ENCODE measurements at places on chromosomes 1 and 21.

DNA sequence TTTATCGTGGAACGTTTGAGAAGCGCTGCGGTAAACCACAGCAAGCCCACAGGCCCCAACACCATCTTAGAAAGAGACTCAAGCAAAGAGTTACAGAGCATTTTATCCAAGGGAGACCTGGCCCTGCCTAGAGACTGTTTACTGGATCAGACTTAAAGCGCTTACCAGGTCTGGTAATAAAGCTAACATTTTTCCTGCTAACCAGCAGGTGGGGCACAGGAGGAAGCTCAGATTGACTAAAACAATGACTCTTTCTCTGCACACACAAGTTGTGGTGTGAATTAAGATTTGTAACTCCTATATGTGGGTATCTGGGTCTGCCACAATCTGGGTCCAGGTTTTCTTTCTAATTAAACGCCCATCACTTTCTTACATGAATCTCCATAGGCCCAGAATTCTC is 136.5 kb upstream of the ETS2 start:
- peak; percentile 17 for DNase-seq

- DNase-seq: peak; percentile 68
Observed at GRCh38 chr1:174206148-174206836, 47.0 kb downstream of the RABGAP1L start.

GRCh38 chr1:162987866-162988265 is 81.3 kb upstream of the RGS4 start:
- no peak for DNase-seq

DNA sequence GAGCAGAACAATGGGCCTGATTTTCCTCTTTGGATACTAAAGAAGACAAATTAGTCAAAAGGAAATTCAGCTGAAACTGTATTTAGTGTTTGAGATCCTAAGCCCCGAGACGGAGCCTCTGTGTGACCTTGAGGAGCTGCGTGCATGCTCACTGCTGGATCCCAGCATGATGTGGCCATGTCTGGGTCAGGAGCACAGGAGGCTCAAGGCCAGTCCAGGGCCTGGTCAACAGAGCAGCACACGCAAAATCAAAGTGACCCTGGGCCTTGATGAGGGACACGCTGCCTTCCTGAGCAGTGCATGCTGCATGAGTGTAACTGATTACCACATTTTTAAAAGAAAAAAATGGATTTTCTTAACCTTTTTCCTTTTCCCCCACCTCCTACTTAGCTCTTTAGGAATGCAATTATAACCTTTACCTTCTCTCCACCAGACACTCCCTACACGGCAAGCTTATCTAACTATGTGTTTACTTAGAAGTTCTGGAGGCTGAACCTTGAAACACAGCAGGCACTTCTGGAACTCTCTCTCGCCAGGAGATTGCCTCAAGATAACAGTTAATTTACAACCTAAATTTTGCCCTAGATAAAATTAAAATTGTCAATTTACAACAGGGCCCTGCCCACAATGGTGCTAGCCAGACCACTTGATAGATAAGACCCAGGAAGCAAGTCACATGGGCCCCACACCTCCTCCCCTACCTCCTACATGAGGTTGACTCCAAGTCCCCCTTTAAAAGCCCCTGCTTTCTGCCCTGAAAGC is 144.6 kb downstream of the LRIG2 start:
- DNase-seq: no peak

GRCh38 chr1:200945111-200945510 is 50.4 kb downstream of the INAVA start:
- no peak for DNase-seq

DNA sequence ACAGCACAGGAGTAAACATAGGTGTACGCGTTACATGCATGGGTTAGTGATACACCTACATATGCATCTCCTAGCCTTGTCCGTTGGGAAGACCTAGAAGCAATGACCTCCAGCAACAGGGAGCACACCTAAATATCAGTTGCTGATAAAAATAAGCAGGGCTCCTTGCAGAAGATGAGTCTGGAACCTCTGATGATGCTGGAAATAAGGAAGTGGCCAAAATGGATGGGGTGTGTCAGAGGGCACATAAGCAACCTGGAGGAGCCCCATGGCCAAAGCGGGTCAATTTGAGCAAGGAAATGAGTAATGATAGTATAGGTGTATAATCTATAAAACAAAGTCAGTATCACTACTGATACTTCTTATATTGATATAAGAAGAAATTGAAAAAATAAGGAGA is 13.7 kb downstream of the ADARB1 start:
- DNase-seq: no peak

DNA sequence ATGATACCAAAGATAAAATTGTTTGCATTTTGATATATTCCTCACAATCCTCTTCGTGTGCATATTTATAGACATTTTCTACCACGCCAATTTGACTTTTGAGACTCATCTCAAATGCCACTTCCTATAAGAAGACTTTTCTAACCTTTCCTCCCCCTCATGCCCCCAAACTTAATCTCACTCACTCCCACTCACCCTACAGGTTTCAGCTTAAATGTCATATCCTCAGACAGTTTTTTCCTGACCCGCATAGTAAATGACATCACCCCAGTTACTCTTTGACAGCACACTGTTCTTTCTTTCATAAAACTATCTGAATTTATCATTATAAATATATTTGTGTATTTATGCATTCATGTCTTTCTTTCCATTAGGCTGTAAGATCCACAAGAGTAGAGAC is 29.6 kb upstream of the RGS8 start:
- DNase-seq: no peak

- no peak for DNase-seq
Observed at GRCh38 chr1:28193701-28194161, 17.2 kb upstream of the PTAFR start.

DNA sequence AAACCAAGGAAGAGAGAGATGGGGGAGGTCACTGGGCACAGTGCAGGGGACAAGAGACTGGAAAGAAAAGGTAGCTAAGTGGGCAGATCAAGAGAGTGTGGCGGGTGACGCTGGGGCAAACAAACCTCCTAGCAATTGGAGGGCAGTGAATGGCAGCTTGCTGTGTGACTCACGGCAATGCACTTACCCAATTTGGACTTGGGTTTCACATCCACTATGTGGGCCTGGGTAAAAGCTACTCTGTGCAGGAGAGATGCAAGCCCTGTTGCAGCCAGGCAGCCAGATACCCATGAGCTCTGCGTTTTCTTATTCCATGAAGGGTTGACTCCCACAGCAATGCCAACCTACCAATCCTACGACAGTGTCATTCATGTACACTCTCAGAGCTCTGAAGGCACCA is 9.5 kb downstream of the PLXNA2 start:
- DNase-seq: peak; percentile 57

DNA sequence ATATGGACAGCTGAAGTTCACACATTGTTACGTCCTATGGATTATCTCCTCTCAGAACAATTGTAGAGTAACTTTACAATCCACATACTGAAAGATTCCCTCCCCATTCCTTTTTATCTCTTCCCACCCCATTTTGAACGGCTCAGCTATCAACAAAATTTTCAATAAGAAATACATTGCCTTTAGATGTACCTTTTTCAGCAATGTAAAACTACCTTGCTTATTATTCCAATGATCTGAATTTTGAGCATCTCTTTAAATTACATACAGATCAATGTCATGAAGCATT is 503.7 kb downstream of the SMYD3 start:
- no peak for DNase-seq

DNA sequence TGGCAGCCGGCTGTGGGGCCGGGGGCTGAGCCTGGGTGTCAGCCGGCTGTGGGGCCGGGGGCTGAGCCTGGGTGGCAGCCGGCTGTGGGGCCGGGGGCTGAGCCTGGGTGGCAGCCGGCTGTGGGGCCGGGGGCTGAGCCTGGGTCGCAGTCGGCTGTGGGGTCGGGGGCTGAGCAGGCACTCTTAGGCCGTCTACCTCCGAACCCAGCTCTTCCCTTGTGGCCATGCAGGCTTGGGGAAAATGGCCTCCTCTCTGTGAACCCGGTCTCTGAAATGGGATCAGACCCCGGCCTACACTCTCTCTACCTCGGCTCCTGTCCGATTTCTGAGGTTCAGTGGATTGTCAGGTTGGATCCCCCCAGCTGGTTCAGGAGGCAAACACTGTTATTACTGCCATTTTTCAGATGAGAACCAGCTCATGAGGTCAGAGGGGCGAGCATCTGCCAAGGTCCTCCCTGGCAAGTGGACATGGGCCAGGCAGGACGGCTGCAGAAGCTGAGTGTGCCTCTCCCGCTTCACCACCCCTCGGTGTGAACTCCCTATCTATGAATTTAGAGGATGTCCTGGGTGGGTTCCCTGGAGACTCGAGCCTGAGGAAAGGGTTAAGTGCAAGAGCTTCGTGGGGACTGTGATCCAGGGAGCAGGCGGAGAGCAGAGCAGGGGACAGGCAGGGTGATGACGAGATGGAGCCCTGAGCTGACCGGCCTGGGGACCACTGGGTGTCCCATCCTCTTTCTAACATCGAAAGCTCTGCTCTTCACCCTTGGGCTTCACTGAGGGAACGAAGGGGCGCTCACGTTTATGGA is 10.9 kb upstream of the COL18A1 start:
- no peak for DNase-seq

GRCh38 chr1:16405441-16405840 is 31.8 kb downstream of the SPATA21 start:
- DNase-seq: no peak

DNA sequence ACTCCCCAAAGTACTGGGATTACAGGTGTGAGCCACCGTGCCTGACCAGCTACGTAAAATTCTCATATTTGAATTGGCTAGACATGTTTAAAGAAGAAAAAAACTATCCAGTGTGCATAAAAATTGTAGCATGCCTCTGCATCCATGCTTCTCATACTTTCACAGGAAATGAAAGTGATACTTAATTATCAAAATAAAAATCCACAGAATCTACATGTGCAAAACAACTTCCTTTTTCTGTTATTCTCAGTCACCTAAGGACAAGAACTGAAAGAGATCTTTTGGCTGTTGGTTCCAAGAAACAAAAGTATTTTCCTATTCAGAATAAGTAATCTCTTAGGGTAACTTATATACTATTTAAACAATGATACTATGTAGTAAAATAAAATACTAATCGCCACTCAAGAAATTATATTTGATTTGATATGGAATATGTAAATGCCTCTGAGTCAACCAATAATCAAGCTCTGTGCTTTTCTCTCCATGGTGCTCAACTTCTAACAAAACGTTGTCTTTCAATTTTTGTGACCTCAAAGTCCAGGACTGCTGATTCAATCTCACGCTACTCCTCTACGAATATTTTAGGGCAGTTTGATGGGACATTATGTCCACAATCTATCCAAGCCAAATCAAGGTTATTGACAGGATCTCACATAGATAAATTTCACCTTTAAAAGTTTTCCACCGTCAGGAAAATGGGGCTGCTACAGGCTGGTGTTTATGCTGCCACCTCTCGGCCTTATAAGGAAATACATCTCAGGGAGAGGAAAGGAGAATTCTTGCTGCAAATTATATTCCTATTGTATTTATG is 102.7 kb downstream of the ZNF281 start:
- DNase-seq: peak; percentile 33

DNA sequence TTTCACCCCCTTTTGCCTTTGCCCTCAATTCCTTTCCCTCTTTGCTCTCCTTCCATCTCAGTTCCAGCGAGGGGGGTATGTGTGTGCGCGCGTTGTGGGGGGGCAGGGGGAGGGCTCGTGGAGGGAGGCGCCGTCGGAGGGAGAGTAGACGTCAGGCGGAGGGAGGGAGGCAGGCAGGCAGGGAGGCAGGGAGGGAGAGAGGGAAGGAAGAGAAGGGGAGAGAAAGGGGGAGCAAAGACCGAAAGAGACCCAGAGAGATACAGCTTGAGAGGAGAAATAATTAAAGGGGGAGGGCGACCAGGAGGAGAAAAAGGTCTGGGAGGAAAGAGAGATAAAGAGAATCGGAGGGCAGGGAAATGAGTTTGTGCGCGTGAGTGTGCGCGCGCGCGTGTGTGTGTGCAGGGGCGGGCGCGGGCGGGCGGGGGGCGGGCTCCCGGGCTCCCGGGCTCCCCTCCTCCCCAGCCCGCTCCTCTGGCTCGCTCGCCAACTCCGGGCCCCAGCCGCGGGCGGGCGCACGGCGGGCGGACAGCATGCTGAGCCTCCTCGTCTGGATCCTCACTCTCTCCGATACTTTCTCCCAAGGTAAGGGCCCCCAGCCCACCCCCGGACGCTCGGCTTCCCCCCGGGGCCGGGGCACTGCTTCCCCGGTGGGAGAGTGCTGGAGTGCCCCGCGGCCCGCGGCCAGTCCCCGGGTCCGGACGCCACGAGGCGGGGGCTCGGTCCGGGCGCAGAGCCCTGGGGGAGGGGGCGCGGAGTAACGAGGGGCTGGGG is at the start of gene KIRREL1:
Gene KIRREL1 (plus strand): TSS at position 499 of the 771 bp plus-strand sequence. CDS start 32 bp downstream, at position 531.
- no peak for DNase-seq

Measured in inflammatory macrophage treated with lipopolysaccharide for 1 hour (primary cell).